ENCODE measurements at places on chromosomes 7 and 10.

GRCh38 chr10:133287832-133288500, 11.3 kb upstream of the ADAM8 start:
- no peak for DNase-seq

GRCh38 chr10:123145542-123146012, 2.4 kb upstream of the HMX2 start:
- DNase-seq = no peak

- DNase-seq = no peak
Measured at GRCh38 chr10:44627591-44628354, 242.9 kb upstream of the CXCL12 start.

DNA sequence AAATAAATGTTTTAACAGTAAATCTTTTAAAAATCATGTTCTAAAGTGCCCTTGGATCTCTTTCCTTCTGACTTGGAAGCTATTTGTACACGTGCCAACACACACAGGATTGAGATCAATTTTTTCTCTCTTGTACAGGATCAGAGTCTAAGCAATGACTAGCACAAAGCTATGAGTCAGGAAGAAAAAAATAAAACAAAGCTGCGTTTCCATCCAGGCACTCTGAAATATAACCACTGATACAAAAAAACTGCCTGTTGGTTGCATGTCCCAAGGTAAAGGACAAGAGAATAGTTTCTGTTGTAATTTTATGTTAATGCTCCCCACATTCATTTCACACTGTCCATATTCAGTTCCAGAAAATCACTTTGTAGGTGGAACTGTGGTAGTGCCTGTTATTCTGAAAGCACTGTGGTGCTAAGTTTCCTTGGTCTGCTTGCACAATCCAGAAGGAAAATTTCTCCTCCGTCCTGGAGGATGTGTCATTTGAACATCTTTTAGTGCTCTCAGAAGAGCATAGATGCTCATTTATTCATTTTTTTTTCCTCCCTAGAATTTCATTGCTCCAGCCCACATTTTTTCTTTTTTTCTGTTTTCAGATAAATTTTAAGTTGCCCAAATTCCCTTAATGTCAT, 113.4 kb downstream of the PLXDC2 start:
- DNase-seq = no peak

DNA sequence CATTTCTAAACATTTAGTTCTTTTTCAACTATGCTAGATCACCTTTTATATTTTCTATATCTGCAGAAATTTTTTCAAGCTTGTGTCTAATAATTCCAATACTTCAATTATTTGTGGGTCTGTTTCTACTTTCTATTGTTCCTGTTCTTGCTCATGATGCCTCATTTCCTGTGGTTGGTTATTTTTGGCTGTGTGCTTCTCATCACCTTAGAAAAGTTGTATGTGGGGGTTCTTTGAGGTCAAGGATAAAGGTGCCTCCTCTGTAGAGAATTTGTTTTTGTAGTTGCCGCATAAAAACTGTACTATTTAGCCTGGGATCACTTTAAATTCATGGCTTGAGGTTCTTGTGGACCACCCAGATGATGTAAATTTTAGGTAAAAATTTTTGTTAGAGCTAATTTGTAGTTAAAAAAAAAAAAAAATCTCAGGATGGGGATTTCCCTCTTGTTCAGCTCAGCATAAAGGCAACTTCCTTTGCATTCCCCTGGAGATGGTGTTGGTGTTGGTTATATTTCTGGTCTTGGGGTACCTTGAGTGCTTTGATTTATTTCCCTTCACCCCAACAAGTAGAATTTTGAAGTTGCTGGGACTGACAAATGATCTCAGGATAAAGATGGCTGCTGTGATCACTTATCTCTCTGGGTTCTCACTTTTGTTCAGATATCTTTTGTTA, 27.0 kb upstream of the JAZF1 start:
- no peak for DNase-seq

DNA sequence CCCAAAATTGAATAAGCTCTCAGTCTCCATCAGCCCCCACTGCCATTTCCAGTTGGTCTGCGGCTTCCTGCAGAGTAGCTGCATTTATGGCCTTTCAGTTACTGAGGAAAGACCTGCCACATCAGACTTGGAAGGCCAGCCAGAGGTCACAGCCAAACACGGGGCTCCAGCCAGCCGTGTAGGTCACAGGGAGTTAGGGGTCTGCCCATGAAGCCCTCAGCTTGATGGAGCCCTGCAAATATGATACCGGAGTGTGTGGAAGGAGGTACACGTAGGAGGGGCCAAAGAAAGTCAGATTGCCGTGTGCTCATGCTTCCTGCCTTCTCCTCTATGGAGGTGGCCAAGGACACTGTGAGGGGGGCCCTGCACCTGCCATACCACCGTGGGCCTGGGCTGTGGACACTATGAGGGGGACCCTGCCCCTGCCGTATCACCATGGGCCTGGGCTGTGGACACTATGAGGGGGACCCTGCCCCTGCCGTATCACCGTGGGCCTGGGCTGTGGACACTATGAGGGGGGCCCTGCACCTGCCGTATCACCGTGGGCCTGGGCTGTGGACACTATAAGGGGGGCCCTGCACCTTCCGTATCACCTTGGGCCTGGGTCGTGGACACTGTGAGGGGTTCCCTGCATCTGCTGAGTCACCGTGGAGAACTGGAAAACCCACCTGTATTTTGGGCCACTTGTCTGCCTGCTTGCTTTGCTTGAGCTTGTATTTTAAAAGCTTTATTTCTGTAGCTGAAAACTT, 335.7 kb upstream of the SHH start:
- no peak for DNase-seq

DNA sequence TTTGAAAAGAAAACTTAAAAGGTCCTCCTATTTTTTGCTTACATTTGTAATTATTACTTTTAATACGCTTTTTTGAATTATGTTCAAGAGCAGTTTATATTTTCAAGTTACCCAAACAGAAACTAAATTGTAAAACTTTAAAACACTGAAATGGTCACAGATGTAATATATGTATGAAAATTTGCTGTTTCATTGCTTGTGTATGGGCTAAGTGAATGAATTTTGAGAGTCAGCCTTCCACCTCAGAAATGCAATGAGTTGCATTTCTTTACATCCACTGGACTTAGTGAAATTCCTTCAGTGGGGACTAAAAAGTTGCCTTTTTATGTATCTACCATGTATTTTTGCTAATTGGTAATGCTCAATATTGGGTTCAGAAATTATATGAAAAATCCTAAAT, 1.6 kb downstream of the VPS26A start:
- no peak for DNase-seq

- DNase-seq = no peak
Measured at GRCh38 chr10:97211229-97211628, 25.5 kb upstream of the SLIT1 start.

- peak; percentile 26 for DNase-seq
Measured at GRCh38 chr7:4775848-4776623, 613 bp downstream of the AP5Z1 start.

GRCh38 chr7:129427526-129428045, 6.6 kb upstream of the STRIP2 start:
- DNase-seq = no peak

GRCh38 chr7:129671266-129671665, 59.7 kb downstream of the NRF1 start:
- DNase-seq = no peak

GRCh38 chr10:51076299-51076841, 2.1 kb downstream of the PRKG1 start:
- DNase-seq = no peak

DNA sequence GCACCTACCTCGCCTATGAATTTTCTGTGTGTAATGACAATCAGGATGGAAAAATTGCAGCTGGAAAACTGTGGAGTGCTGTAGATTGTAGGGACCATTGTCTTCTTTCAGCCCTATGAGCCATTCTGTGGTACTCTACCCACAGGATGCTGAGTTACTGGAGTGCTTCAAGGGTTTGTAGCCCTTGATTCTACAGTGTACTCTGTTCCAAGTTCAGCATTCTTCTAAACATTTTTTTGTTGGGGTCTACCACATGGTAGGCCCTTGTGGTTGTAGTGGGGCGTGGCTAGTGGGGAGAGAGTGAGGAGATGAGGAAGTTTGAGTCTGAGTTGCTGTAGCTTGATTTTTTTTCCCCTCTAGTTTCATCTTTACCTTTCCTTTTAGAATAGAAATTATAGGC, 33.5 kb downstream of the REEP3 start:
- peak; percentile 6 for DNase-seq
